ENCODE measurements at places on chromosomes 16 and 17.
A peak's percentile ranks its signal among the peaks of the same experiment; 100 is the strongest.

DNA sequence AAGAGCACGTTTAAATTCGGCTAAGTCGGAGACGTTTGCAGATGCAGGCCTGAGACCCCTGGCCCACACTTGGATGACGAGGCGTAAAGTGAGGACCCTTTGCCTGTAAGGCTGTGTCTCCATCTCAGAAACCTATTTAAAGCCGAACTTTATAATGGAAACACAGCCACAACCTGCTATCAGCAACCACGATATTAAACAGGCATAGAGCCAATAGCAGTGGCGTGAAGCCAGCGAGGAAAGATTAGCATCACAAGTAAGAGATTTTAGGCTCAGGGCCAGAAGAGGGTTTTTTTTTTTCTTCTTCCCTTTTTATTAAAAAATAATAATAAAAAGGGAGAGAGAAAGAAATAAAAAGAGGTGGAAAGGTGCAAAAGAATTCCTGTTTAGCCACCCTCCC, 111.3 kb upstream of the NOL11 start:
- no peak for DNase-seq

GRCh38 chr16:81335669-81336068, 20.9 kb downstream of the GAN start:
- no peak for DNase-seq

DNA sequence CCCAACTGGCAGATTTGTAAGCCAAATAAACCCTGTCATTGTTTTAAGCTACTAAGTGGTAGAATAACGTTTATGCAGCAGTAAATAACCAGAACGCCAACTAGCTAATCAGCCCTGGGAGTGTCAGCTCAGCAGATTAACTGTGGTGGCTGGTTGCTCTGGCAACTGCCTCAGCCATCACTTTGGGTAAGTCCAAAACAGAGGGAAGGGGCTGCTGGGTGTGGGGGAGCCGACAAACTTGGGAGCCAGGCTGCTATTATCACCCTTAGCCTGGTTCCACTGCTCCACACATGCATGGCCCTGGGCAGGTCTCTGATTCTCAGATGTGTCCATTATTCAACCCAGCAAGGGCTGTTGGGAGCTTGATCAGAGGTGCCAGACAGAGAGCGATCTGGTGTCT, 22.2 kb upstream of the RHOT1 start:
- DNase-seq, result no peak

GRCh38 chr17:4955091-4955490, 4.2 kb downstream of the ENO3 start:
- DNase-seq, result no peak

DNA sequence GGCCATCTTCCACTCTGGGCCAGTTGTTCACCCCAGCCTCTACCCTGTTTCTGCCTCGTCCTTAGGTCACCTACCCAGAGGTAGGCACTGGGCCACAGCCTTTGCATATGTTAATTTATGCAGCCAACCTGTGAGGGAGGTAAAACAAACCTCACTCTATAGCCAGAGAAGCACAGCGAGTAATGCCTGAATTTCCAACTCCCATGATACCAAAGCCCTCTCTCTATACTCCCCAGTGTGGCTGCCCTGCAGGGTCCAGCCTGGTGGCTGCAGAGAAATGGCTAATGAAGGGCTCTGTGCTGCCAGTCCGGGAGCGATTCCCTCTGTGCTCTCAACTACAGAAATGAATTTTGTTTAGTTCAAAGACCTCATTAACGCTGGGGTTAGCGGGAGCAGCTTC, 397.0 kb upstream of the CCL2 start:
- no peak for DNase-seq

GRCh38 chr17:79272666-79273219, 198.1 kb downstream of the ENGASE start:
- no peak for DNase-seq

- DNase-seq, result no peak
Observed at GRCh38 chr17:63925615-63926014, 6.5 kb downstream of the CD79B start.

- no peak for DNase-seq
Observed at GRCh38 chr17:67613961-67614360, 103.8 kb upstream of the NOL11 start.

DNA sequence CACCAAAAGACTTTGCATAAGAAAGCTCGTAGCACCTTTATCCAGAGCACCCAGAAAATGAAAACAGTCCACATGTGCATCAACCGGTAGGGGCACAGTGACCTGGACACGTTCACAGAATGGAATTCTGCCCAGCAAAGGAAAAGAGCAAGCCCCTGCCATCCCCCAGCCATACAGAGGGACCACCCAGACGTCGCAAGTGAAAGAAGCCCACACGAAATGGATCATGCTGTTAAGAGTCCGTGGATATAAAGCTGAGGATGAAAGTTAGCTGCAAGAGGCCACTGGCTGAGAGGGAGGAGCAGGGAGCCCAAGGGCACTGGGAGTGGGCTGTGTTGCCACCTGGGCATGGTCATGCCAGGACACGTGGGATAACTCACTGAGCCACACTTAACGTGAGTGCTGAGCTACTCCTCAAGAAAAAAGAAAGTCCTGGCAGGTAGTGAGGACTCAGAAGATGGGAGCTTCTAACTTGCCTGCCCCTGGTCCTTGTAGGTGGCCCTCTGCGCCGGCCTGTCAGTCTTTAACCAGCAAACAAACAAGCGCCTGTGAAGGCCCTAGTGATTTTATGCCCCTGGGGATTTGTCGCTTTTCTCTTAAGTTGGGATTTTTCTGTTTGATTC, 190.7 kb downstream of the C16orf95 start:
- DNase-seq, result no peak

- DNase-seq, result no peak
Observed at GRCh38 chr16:56203052-56203451, 11.8 kb downstream of the GNAO1 start.

- DNase-seq, result no peak
Observed at GRCh38 chr17:49459401-49459984, 35.6 kb upstream of the NGFR start.

GRCh38 chr16:50368410-50369132, at the start of gene BRD7:
BRD7 (minus strand) TSS chr16:50368988; CDS start chr16:50368774, 214 bp downstream.
- DNase-seq, result peak; percentile 43

DNA sequence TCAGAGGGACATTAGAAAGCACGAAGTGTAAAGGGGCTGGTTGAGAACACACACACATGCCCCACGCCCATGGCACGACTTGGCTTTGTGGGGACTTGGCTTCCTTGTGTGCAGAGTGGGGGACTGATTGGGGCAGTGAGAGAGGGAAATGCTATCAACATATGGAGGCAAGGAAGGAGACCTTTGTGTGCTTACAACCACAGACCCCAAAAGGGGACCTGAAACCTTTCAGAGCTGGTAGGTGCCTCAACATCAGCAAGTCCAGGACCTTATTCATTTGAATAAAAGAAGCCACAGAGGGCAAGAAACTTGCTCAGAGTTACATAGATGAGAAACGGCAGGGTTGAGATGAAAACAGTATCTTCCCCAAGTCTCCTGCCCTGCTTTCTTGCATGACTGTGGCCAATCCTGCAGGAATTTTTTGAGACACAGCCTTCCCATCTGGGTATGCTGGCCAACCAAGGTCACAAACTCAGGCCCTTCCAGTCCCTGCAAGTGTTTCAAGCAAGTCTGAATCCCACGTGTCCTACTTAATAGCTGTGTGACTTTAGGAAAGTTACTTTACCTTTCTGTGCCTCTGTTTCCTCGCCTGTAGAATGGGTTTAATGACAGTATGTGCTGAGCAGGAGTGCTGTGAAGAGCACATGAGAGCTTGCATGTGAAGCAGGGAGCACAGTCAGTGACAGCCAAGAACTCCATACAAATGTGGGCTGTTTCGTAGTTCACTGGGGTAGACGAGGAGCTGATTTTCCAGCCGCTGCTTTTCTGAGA, 26.2 kb downstream of the C16orf78 start:
- no peak for DNase-seq

DNA sequence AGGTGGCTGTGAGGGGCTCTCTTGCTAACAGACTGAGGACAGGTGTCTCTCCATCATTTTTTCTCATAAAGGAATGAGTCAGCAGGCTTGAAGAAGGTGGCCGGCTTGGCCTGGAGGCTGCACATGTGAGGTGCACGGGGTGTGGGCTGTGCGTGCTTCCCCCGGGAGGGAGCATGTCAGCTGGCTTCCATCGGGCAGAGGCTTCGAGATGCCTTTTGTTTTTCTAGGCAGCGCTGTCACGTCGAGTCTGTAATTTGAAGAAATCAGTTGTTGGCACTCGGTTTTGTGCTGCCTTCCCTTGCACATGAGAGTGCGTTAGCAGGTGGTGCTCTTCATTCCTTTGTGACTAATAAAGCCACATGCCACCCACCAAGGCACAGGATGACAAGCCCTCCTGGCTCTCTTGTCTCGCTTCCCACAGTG, 89.7 kb downstream of the NPIPB11 start:
- DNase-seq, result no peak

- no peak for DNase-seq
Observed at GRCh38 chr16:47320546-47321310, 140.1 kb downstream of the ITFG1 start.

DNA sequence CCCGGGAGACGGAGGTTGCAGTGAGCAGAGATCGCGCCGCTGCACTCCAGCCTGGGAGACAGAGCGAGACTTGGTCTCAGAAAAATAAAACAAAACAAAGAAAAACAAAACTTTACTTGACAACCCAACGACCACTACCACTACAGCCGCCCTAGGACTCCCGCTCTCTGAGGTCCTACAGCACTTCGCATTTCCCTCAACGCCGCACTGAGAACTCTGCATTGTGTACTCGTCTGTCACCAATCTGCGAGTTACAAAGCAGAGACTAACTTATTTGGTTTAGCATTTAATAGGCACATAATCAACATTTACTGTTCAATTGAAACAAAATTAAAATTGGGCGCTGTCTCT, 479 bp upstream of the ZNF207 start:
- no peak for DNase-seq

- no peak for DNase-seq
Observed at GRCh38 chr16:68005211-68005610, 5.9 kb upstream of the DPEP2 start.

- DNase-seq, result no peak
Observed at GRCh38 chr17:81096741-81097133, 61.8 kb downstream of the BAIAP2 start.

- DNase-seq, result no peak
Observed at GRCh38 chr17:44655983-44656710, at the start of gene MEIOC. MEIOC (plus strand) TSS chr17:44656468; CDS start chr17:44656614, 146 bp downstream.

DNA sequence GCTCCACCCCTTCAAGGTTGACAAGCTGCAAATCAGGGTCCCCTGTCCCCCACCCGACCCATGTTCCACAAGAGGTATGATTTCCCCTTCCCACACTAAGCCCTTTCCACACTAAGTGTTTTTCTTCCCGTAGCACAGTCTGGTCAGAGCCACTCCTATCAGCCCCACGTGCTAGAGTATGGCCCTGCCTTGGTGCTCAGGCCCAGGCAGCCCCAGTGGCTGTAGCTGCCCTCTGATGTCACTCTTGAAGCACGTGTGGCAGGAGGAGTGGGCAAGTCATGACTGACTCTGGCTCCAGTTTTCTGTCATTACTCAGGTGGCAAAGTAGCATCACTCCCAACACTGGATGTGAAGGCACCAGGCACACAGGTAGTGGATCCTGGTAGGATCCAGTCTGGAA, 35.4 kb upstream of the ERN1 start:
- DNase-seq, result no peak

DNA sequence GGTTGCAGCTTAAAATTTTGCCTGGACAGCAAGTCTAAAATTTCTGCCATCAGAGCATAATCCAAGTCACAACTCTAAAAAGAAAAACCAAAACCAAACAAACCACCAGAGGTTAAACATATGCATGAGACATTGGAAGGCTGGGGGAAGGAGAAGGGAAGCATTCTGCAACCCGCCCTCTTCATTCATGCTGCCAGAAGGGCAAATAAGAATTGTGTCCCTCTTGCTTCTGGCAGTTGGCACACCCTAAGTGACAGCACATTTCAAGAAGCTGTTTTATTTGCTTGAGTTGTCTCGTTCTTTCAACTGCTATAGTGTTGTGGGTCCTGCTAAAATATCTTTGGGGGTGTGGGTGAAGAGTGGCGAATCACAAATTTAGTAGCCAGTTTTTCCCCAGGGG, 99.6 kb downstream of the SKAP1 start:
- DNase-seq, result no peak

- no peak for DNase-seq
Observed at GRCh38 chr16:2484898-2485508, 10.1 kb downstream of the TBC1D24 start.

DNA sequence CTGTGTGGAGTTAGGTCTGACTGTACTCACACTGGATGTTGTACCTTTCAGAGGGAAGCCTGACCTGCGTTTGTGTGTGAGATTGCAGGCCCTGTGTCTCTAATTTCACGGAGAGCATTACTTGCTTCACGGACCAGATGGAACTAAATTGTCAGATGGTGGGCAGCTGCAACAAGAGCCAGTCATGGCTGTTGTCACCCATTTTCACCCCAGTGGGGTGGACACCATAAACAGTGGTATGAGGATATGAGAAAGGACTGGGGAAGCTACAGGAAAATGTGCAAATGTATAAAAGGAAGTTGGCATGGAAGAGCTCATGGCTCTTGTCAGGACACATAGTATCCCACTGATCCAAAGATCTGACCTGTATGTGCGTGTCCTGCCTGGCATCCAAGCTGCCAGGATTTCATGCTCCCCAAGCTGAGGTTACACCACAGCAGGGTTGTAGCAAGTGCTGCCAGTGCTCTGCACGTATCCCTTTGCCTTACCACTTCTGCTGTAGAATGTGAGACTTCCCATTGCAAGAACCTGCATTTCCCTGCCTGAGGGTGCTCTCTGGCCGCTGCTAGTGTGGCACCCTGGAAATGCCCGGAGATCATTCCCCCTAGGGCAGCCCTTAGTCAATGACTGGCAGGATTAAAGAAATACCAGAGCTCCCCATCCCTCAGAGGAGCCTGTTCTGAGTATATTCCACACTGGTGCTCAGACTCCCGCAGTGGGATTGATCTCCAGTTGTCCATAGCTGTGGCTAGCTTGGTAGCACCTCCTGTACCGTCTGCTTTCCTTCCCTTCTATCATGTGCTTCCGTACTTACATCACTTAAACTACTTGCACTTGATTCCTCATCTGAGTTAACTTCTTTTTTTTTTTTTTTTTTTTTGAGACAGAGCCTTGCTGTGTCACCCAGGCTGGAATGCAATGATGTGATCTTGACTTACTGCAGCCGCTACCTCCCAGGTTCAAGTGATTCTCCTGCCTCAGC, 70.4 kb upstream of the TANC2 start:
- no peak for DNase-seq

- no peak for DNase-seq
Observed at GRCh38 chr16:20075243-20075642, 1.6 kb upstream of the GPR139 start.

- DNase-seq, result peak; percentile 33
Observed at GRCh38 chr16:70454222-70455034, at the start of gene FCSK. FCSK (plus strand) TSS chr16:70454595; CDS start chr16:70463191, 8,596 bp downstream.

DNA sequence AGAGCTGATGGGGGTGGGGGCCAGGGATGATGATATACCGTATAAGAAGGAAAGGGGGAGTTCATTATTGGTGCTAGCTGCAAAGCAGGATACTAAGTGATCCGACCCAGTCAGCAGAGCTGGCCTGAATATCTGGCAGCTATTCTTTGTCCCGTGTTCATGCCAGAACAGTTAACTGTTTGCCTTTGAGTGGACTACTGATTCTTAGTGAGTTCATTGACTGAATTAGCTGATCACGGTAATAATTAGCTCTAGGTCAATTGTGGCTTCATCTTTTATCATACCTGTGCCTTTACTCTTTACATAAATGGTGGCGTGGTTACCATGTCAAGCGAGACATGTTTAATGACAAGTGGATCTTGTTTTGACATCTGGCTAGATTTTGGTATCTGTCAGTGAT, 5.3 kb downstream of the KPNB1 start:
- no peak for DNase-seq

Data from activated CD4-positive, CD25-positive, alpha-beta regulatory T cell treated with anti-CD3 and anti-CD28 coated beads, Interleukin-2, amount 50 U/mL, for 16 hours (primary cell).